ENCODE measurements at places on chromosomes 2 and 18.
A peak's percentile ranks its signal among the peaks of the same experiment; 100 is the strongest.

DNA sequence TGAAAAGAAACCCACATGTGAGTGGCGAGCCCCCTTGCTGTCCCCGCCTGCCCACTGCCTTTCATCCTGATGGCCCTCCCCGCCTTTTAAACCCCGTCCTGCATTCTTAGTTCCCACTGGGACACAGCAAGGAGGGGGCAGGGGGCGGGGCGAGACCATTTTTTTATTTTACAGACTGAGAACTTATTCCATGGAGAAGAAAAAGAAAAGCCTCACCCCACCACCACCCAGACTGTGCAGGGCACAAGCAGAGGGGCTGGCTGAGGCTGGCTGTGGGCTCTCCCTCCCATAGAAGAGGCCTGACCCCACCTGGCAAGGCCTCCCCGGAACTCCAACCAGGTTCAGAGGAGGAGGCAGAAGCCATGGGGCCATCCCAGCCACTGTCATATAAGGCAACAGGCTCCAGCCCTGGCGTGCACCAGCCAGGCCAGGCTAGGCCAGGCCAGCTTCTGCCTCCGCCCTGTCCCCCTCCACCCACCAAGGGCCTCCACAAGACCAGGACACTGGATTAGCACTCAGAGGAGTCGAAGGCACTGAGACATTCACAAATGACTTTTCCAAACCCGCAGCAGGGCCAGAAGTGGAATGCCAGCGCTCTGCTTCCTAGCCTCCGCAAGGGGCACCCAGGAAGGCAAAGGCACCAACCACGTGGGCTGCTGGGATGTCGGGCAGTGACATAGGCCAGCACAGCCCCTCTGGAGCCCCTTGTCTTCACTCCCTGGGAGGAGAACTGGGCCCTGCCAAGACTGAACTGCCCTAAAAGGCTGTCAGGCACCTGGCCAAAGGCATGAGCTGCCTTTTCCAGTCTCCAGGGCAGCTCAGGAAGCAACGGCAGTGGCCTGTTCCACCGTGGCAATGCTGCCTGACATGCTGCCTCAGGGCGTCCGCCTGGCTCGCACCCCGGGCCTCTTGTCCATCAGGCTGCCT lies 37.5 kb upstream of the SEMA4C start:
- peak; percentile 71 for DNase-seq

DNA sequence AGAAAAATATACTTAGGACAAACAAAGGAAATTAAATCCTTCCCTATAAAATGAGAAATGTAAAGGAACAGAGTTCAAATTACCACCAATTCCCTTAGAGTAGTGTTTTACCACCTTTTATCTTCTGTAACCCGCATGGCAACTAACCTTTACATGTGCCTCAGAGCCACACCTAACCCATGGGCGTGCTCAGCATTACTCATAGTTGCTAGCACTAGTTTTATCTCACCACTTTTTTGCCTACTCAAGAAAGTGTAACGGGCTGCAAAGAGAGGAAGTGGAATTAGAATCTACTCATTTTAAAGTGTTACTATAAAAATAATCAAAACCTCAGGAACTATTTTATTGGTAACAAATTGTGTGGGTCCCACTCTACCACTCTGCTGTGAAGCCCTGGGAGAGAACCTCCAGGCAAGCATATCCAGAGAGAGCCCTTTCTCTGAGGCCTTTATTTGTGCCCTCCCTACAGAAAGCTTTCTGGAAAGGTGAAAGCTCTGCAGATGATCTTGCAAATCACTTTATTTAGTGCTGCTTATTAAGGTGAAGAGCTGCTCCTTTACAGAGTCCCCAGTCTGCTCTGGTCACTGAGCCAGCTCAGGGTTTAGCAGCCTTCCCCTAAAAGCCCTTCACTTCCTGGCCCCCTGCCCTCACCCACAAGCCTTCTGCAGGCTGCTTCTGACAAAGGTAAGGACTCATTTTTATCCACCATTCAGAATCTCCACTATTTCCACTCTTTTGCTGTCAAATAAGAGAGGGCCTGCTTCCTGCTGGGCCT lies 98.8 kb downstream of the TRABD2A start:
- no peak for DNase-seq

GRCh38 chr18:58823412-58823811 lies 41.3 kb upstream of the ZNF532 start:
- no peak for DNase-seq

DNA sequence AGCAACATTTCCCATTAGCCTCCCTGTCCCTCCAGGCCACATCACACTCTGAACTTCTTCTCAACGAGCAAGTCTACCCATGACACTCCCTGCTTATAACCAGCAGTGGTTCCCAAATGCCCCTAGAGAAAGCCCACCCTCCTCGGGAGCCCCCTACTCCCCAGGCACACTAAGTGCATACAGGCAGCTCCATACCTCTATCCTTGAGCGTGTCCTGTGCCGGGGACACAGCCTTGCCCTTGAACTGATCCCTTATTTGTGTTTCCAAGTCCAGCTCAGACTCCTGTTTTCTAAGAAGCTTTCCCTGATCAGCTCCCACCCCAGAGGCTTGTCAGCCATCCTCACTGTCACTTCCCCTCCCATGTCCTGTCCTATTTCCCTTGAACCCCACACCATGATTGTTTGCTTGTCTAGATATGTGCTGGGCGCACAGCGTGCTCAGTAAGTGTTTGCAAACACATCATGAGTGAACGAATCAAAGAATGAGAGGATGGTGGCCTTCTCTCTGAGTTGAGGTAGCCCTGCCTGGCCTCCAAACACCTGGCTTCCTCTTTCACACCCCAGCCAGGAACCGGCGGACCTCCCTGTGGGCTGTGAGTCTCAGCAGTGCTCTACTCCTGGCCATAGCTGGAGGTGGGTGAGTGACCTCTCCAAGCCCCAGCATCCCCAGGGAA lies 2.1 kb downstream of the TEX51 start:
- DNase-seq = no peak

DNA sequence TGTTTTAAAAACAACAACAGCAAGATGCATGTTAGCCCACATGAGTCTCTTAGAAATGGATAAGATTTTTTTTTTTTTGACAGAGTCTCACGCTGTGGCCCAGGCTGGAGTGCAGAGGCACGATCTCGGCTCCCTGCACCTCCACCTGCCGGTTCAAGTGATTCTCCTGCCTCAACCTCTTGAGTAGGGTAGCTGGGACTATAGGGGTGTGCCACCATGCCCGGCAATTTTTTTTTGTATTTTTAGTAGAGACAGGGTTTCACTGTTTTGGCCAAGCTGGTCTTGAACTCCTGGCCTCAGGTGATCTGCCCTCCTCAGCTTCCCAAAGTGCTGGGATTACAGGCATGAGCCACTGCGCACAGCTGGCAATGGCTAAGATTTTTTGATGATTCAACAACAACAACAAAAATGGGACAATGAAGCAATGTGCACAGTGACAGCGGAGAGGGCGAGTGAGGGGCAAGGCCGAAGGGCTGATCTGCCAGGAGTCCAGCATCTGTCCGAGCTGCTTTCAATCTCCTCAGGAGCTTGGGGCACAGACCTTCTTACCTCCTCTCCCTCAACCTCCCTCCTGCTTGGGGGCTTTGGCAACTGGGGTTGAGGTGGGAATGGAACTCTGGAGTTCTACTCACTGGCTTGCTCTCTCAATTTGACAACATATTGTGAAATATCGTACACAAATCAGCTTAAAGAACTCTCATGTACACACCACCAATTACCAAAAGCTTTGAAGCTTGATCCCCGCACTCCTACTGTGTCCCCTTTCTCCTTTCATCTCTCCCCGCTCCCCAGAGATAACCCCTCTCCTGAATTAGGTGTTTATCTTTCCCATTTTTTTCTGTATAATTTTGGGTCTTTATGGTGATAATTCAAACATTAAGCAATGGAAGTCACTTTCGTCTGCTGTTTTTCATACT lies 3.4 kb downstream of the ABCG8 start:
- DNase-seq = no peak

GRCh38 chr18:3623769-3624545 lies 174.0 kb downstream of the TGIF1 start:
- peak; percentile 91 for DNase-seq

DNA sequence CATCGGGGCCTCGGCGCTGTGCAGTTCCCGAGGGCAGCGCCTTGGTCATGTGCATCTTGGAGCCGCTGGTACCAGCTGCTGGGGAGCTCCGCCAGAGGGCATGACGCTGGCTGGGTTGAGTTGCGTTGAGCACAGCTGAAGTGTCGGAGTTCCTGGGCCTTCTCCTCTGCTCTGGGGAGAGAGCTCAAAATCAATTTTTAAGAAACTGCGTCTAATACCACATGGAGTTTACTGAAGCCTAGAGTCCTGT lies 48.7 kb downstream of the GREB1 start:
- no peak for DNase-seq

DNA sequence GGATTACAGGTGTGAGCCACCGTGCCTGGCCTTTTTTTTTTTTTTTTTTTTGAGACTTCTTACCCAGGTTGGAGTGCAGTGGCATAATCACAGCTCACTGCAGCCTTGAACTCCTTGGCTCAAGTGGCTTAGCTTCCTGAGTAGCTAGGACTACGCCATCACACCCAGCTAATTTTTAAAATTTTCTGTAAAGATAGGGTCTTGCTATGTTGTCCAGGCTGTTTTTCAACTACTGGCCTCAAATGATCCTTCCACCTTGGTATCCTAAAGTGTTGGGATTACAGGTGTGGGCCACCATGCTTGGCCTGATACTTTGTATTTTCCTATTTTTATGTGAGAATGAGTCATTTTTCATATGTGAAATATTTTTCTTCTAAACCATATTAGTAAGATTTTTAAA lies 13.7 kb downstream of the ELP2 start:
- no peak for DNase-seq

- no peak for DNase-seq
Measured at GRCh38 chr2:8671802-8672201, 10.1 kb upstream of the ID2 start.

- no peak for DNase-seq
Measured at GRCh38 chr2:10422732-10423399, 25.3 kb downstream of the ODC1 start.

GRCh38 chr2:185785851-185786473 lies 47.4 kb downstream of the FSIP2 start:
- peak; percentile 3 for DNase-seq

DNA sequence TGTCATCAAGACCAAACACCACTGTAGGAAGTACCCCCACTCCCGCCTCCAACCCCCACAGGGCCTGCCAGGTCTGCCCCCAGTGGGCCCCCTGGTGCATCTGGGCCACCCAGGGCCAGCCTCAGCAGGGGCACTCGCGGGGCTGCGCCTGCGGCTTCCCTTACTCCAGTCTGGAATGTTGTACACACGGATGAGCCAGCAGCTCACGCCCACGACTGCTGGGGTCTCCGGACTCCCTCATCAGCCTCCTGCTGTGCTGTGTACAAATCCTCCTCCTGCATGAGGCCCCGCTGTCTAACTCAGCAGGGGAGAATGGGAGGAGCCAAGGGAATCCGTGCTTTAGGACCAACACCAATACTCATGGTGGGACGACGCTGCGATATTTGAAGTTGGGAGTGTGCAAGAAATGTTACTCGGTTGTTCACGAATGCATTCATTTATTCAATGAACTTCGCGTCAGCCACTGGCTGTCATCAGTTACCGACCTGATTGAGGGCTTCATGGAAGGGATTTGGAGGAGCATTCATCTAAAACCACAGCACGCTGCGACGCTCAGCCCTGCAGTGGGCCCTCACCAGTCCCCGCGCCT lies 654 bp upstream of the ASB1 start:
- no peak for DNase-seq

GRCh38 chr18:7393080-7393479 lies 162.2 kb downstream of the LRRC30 start:
- no peak for DNase-seq

GRCh38 chr2:191738667-191739066 lies 60.7 kb downstream of the NABP1 start:
- no peak for DNase-seq

GRCh38 chr2:238817891-238818290 lies 30.0 kb upstream of the TWIST2 start:
- no peak for DNase-seq

DNA sequence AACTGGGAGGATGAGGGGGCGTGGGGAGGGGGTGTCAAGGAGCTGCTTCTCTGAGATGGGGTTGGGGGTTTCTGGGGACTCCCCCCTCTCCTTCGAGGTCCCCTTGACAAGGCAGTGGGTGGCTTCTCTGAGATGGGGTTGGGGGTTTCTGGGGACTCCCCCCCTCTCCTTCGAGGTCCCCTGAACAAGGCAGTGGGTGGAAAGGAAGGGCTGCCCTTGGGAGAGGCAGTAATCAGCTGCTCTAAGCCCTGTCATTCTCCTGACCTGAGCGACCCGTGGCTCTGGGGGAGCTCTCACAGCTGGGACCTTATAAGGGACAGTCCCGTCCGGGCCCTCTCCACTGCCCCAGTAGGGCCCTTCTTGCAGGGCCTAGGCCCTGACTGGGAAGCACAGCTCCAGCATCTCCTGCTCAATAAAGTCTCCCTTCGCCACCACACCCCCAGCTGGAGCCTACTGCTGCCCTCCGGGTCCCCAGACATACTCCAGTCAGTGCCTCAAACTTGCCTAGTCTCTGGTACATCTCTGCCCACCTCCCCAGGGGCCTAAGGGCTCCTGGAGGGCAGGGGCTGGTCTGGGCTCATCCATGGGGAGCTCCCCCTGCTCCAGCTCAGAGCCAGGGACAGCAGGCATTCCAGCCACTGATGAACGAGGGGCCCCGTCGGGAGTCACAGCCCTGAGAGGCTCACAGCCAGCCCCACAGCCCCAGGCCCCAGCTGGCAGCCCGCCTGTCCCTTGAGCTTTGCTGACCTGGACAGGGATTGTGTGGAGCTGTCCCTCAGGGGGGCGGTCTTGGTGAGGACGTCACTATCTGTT lies 2.8 kb downstream of the GAREM2 start:
- no peak for DNase-seq

GRCh38 chr2:109128616-109129355 lies at the start of gene SH3RF3:
TSS of gene SH3RF3 (plus strand) at chr2:109129205.
- DNase-seq = no peak

GRCh38 chr2:102520801-102521200 lies 47.8 kb downstream of the SLC9A4 start:
- no peak for DNase-seq

- DNase-seq = no peak
Measured at GRCh38 chr18:74050807-74051206, 96.8 kb downstream of the FBXO15 start.

- peak; percentile 75 for DNase-seq
Measured at GRCh38 chr18:14768241-14768640, 20.3 kb downstream of the ANKRD30B start.

DNA sequence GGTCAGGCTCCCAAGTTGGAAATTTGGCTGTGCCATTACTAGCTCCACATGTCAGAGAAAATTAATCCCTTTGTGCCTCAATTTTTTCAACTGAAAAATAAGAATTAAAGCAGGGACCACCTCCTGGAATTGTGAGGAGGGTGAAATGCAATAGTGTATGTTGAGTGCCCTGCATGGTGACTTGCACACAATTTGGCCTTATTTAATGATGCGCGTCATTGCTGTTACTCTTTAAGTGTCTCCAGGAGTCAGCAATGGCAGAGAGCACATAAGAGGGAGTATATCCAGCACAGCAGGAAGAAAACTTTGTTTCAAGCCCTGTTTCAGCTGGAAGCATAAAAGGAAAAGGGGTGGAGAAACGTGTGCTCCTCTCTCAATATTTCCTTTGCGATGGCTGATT lies 215.8 kb downstream of the ALK start:
- no peak for DNase-seq

DNA sequence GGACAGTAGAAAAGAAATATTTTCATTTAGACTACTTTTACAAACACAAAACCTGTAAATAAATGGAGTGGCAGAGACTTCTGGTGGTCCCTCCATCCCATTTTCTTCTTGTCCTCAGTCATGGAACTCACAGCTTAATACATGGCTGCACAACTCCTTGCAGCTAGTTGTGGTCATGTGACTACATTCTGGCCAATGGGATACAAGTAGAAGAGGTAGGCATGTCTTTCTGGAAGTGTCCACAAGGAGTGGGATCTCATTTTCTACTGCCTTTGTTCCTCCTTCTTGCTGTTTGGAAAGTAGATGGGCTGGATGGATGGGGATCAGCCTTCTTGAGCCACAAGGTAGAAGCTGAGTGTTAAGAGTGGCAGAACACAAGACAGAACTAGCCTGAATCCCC lies 555.8 kb downstream of the SATB2 start:
- DNase-seq = no peak
